ENCODE measurements at places on chromosomes 16 and 17. TPM values are rescaled to one million over a fixed set of nuclear protein-coding genes. Genes with fewer than 3 reads are reported as not detected.

- no peaks in the 10 kb centered on the region for H3K27me3 ChIP-seq
- peaks cover 49% of the 10 kb centered on the region for H3K4me1 ChIP-seq
- no peak overlapping the region for H3K27ac ChIP-seq
Measured at GRCh38 chr17:48873696-48874443, 18.7 kb upstream of the ATP5MC1 start.

- no peak overlapping the region for H3K27ac ChIP-seq
- no peaks in the 10 kb centered on the region for H3K36me3 ChIP-seq
Measured at GRCh38 chr17:9424071-9424640, 151.5 kb downstream of the STX8 start.

Gene RNF151
- not detected for total RNA-seq

Gene EZH1
- total RNA-seq, result 45.5 TPM
